T-cell (primary cell): ENCODE measurements at places on chromosomes 3 and 15. TPM values are rescaled to one million over a fixed set of nuclear protein-coding genes. Genes with fewer than 3 reads are reported as not detected.

LYZL4 gene
- not detected for total RNA-seq

TMCO5A gene
- total RNA-seq: not detected

SLC24A5 gene
- not detected for total RNA-seq

CXCR6 gene
- 3.7 TPM for total RNA-seq

VWA5B2 gene
- total RNA-seq: 0.16 TPM

- no peak overlapping the region for H3K27ac ChIP-seq
- no peaks in the 10 kb centered on the region for H3K27me3 ChIP-seq
- no peak for DNase-seq
- H3K4me3 ChIP-seq: no peak overlapping the region
Measured at GRCh38 chr3:186152361-186152798, 43.5 kb upstream of the ETV5 start.

GRCh38 chr15:90701048-90701447 lies 16.1 kb upstream of the BLM start:
- peaks cover 4% of the 10 kb centered on the region for H3K36me3 ChIP-seq
- no peak overlapping the region for H3K4me3 ChIP-seq
- no peaks in the 10 kb centered on the region for H3K27me3 ChIP-seq
- no peaks in the 10 kb centered on the region for H3K4me1 ChIP-seq
- no peak overlapping the region for H3K27ac ChIP-seq
- DNase-seq: no peak

- DNase-seq: no peak
- no peak overlapping the region for H3K4me3 ChIP-seq
- H3K27me3 ChIP-seq: peaks cover 50% of the 10 kb centered on the region
- H3K36me3 ChIP-seq: no peaks in the 10 kb centered on the region
- H3K27ac ChIP-seq: no peak overlapping the region
Measured at GRCh38 chr3:194381460-194381875, 11.9 kb upstream of the LRRC15 start.

- no peak overlapping the region for H3K4me3 ChIP-seq
- no peaks in the 10 kb centered on the region for H3K27me3 ChIP-seq
- no peaks in the 10 kb centered on the region for H3K36me3 ChIP-seq
Measured at GRCh38 chr3:112460519-112461195, 38.6 kb downstream of the BTLA start.

DNA sequence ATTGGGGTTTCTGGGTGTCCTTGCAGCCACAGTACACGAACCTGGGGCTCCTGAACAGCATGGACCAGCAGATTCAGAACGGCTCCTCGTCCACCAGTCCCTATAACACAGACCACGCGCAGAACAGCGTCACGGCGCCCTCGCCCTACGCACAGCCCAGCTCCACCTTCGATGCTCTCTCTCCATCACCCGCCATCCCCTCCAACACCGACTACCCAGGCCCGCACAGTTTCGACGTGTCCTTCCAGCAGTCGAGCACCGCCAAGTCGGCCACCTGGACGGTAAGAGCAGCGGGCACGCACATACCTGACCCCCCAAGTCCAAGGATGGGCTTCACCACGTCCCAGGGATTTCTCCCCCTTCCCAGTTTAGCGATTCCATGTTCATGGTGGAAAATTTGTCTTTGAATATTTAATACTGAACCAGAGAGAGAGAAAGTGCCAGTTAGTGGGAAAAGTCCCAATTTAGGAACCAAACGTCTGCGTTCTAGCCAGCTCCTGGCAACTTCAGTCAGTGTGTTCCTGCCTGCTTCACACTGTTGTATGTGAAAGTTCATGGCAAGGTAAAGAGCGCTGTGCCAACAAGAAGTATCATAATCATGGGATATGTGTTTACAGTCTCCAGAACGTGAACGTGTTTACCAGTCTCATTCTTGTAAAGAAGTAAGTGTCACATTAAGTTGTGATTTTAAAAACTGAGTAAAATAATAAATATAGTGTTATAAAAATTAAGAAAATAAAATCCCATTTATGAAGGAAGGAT lies 177.2 kb downstream of the TP63 start:
- H3K4me1 ChIP-seq: no peaks in the 10 kb centered on the region
- H3K27me3 ChIP-seq: no peaks in the 10 kb centered on the region
- no peak for DNase-seq

DNA sequence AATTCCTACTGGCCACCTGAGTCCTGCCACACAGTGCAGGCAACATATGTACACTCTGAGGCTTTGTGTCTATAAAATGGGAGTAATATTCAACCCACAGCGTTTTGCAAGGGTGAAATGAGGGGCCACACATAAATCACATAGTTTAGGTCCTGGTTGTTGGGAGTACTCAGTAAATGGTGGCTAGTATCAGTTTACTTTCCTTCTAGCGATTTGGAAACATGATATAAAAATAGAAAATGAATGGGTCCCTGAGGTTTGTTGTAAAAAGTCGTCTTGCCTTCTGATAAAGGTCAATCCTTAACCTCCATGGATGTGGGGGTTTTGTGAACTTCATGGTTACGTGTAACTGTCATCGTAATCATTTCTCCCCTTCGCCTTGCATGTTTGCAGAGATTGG lies 472.4 kb downstream of the EPHB1 start:
- H3K4me1 ChIP-seq: no peaks in the 10 kb centered on the region
- H3K36me3 ChIP-seq: no peaks in the 10 kb centered on the region
- H3K4me3 ChIP-seq: no peak overlapping the region
- H3K27me3 ChIP-seq: peaks cover 7% of the 10 kb centered on the region
- no peak for DNase-seq

DNA sequence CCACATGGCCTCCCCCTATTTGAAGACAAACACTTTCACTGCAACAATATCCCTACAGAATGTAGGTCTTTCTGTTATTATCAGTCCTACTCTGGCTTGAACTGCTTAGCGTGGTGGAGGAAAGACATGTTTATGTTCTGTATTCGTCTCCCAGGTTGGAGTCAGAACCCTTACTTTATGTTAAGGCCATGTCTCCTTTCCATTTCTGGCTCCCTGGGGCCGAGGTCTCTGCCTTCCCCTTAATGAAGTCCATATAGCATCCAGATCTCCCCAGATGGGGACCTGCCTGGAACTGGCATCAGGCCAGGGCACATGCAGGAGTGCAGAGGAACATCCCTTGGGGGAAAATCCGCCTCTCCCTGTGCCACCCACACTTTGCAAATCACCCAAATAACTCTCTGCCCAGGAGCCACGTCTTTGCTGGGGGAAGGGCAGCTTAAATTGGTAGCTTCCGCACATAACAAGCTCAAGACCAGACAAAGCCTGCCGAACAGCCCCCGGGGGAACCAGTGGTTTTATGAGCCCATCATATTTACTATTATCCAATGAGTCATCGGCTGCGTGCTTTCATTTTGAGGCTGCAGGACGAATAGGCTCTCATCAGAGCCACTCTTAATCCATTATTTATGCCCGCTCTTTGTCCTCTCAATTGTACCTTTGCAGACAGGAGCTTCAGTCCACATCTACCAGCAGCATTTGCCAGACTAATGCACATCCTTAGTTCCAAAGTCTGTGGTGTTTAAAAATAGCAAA lies 237.0 kb downstream of the UACA start:
- H3K27me3 ChIP-seq: no peaks in the 10 kb centered on the region
- no peak overlapping the region for H3K27ac ChIP-seq
- H3K4me3 ChIP-seq: no peak overlapping the region
- DNase-seq: no peak
- no peaks in the 10 kb centered on the region for H3K36me3 ChIP-seq

DNA sequence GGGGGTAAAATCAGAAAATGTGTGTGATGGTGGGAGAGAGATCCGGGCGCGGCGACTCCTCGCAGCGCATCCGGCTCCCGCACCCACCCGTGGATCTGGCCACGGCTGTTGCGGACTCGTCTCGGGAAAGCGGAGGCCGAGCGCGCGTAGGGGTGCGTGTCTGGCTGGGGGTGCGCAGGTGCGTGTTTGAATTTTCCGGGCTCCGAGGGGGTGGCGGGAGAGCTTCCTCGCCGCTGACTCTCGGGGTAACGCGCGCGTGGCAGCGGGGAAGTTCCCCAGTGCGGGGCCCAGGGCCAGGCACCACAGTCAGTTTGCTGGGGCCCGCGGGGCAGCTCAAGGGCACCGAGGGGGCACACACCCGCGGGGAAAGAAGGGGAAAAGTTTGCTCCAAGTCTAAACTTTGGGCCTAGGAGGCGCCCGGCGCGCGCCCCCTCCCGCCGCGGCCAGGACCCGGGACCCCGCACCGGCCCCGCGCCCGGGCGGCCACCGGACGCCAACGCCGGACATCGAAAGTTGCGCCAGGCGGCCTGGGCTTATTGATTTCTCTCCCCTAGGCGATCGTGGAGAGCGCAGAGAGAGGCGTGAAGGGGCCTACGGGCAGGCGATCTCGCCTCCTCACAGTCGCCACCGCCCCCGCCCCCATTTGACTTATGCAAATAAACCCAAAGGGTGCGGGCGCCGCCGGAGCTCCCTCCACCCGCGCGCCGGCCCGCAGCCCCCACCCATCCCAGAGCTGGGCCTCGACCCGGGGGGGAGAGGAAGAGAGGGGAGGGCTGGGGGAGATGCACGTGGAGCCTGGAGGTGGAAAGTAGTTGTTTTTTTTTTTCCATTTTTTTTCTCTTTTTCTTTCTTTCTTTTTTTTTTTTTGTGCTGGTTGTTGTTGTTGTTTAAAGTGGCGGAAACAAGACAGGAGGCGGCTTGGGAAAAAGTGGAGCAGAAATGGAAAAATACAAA lies 639 bp downstream of the FOXP1 start:
- H3K27me3 ChIP-seq: no peaks in the 10 kb centered on the region
- peaks cover 5% of the 10 kb centered on the region for H3K4me1 ChIP-seq
- peak overlapping the region; percentile 77 for H3K4me3 ChIP-seq
- peak; percentile 57 for DNase-seq
- peak overlapping the region; percentile 62 for H3K27ac ChIP-seq
- H3K36me3 ChIP-seq: no peaks in the 10 kb centered on the region

GRCh38 chr15:38789566-38789965 lies 225.0 kb upstream of the RASGRP1 start:
- DNase-seq: no peak
- H3K27me3 ChIP-seq: no peaks in the 10 kb centered on the region
- H3K36me3 ChIP-seq: no peaks in the 10 kb centered on the region

- H3K4me3 ChIP-seq: no peak overlapping the region
- H3K4me1 ChIP-seq: no peaks in the 10 kb centered on the region
- DNase-seq: no peak
- no peak overlapping the region for H3K27ac ChIP-seq
Measured at GRCh38 chr3:36540888-36541518, 160.7 kb downstream of the STAC start.

DNA sequence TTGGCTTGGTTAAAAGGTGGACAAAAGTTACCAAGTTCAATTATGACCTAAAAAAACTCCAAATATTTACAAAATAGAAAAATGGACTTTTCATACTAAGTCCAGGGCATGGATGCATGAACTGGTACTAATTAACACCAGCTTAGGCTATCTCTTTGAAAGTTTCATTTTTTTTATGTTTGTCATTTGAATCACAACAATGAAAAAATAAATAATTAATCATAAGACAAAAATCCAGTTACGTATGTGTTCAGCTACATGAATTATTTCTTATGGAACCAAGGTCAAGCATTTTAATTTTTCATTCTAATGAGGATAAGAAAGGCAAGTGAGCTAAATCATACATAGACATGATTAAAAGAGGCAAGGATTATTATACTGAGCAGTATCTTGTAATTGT lies 23.7 kb upstream of the STRIT1 start:
- no peak for DNase-seq
- no peaks in the 10 kb centered on the region for H3K4me1 ChIP-seq
- H3K27ac ChIP-seq: no peak overlapping the region
- H3K36me3 ChIP-seq: no peaks in the 10 kb centered on the region
- no peaks in the 10 kb centered on the region for H3K27me3 ChIP-seq

DNA sequence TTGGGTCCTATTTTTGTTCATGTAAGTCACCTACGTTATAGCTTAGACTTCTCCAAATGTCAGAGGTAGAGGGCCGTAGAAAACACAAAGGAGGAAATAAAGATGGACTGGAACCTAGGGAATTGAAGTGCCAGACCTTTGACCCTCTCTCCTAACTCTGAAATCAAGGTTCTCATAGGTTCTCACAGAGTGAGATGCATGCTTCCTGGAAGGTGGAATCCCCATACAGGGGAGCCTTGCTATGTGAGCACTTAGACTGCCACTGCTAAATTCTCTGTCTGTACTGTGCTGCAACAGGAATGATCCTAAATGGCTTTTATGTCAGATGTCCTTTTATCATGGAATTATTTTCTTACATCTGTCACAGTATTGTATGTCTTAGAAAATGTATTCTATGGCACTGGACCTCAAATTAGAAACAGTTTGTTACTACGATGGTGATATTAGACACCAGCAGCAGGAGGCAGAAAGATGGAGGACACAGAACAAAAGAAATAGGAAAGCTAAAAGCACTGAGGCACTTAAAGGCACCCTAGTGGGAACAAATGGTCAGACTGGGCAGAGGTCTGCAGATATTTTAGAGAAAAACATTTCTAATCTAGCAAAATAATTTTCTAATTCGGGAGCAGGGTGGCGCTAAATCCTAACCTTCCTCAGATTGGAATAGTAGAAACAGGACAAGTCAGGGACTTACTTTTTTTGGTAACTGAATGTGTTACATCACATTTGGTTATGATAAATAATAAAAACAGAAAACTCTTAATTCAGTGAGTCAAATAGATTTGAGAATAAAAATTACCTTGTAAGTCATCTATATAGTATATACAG lies 60.2 kb upstream of the CDAN1 start:
- no peak overlapping the region for H3K27ac ChIP-seq
- DNase-seq: no peak
- no peak overlapping the region for H3K4me3 ChIP-seq
- no peaks in the 10 kb centered on the region for H3K4me1 ChIP-seq
- peaks cover 4% of the 10 kb centered on the region for H3K36me3 ChIP-seq

DNA sequence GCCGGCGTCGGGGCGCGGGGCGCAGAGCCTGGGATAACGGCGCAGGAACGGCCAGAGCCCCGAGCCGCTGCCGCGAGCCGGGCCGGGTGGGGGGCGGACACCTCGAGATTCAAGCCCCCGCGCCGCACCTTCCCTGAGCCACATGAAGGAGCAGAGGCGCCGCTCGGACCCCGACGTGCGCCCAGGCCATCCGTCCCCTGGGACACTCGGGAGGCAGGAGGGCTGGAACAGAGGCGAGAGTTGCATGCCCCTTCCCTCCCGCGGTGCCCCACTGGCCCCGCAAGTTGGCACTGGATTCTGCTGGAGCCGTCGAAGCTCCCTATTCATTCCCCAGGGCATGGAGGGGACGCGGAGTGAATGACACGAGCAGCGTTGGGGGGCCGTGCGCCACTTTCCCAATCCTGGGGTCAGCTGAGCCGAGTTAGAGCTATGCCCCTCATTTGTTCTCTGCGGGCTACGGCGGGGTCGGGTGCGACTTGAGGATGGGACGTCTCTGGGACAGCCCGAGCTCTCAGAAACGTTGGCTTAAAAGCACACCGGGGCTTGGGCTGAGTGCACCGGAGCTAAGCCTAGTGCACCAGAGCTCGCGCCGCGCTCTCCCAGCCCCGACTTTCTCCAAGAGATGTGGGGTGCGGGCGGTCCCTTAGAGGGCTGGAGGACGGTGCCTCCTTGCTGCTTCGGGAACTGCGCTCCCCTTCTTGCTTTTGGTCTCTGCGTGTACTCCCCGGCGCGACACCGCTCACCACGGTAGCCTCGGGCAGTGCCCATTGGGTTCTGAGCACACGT lies 588 bp downstream of the SLC6A1 start:
- no peaks in the 10 kb centered on the region for H3K36me3 ChIP-seq
- H3K27ac ChIP-seq: no peak overlapping the region
- DNase-seq: no peak
- H3K27me3 ChIP-seq: peaks cover 24% of the 10 kb centered on the region

GRCh38 chr3:156181509-156181908 lies 61.1 kb downstream of the KCNAB1 start:
- H3K4me3 ChIP-seq: no peak overlapping the region
- H3K4me1 ChIP-seq: no peaks in the 10 kb centered on the region
- H3K36me3 ChIP-seq: no peaks in the 10 kb centered on the region
- no peak overlapping the region for H3K27ac ChIP-seq
- no peaks in the 10 kb centered on the region for H3K27me3 ChIP-seq
- no peak for DNase-seq
